ENCODE measurements at places on chromosomes 5 and 9. TPM values are rescaled to one million over a fixed set of nuclear protein-coding genes. Genes with fewer than 3 reads are reported as not detected.

DNA sequence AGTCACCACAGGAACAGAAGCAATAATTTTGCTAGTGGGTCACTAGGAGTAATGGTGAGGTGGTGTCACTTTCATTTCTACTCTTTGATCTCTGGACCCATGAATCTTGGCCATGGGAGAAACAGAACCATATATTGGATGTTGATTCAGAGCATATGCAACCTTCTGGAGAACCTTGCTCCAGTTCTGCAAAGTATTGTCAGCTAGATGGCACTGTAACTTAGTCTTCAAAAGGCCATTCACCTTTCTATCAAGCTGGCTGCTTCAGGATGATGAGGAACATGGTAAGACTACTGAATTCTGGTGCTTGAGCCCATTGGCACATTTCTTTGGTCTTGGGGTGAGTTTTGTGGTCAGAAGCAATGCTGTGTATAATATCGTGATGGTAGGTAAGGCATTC lies 129.1 kb upstream of the FBN2 start:
- no peaks in the 10 kb centered on the region for H3K36me3 ChIP-seq
- no peaks in the 10 kb centered on the region for H3K4me1 ChIP-seq
- no peak overlapping the region for H3K4me3 ChIP-seq
- no peak for DNase-seq
- no peak overlapping the region for H3K27ac ChIP-seq

The SLC46A2 gene
- polyA plus RNA-seq: not detected

The HSPB3 gene
- 0.98 TPM for polyA plus RNA-seq

DNA sequence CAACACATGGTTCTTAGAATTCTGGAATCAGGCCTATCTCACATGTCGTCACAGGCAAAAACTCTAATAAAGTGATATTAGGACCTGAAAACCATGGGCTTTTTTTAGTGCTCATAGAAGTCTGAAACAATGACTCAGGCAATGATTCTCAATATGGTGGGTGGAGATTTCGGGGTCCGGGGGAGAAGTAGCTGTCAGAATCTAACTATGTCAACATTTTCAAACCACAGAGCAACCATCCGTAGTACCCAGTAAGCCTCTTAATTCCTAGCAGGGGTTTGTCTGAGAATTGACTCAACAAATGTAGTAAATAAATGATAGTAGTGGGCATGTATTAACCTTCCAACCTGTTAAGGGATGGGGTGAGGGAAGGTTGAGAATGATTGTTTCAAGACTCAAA lies 2.6 kb downstream of the AMACR start:
- no peaks in the 10 kb centered on the region for H3K27me3 ChIP-seq
- no peak overlapping the region for H3K4me3 ChIP-seq
- peak; percentile 43 for DNase-seq
- peaks cover 4% of the 10 kb centered on the region for H3K36me3 ChIP-seq
- no peak overlapping the region for H3K27ac ChIP-seq

The BHMT2 gene
- polyA plus RNA-seq: 0.16 TPM

- DNase-seq: peak; percentile 39
- no peaks in the 10 kb centered on the region for H3K27me3 ChIP-seq
- H3K4me1 ChIP-seq: peaks cover 4% of the 10 kb centered on the region
- H3K27ac ChIP-seq: no peak overlapping the region
- no peak overlapping the region for H3K4me3 ChIP-seq
- H3K36me3 ChIP-seq: peaks cover 3% of the 10 kb centered on the region
Observed at GRCh38 chr5:170885809-170886208, 24.0 kb downstream of the RANBP17 start.

The CRHBP gene
- polyA plus RNA-seq: 0.09 TPM

- no peaks in the 10 kb centered on the region for H3K36me3 ChIP-seq
- no peak overlapping the region for H3K27ac ChIP-seq
- no peak overlapping the region for H3K4me3 ChIP-seq
Observed at GRCh38 chr5:135318924-135319323, 80.1 kb downstream of the MACROH2A1 start.

The MARVELD2 gene
- 0.51 TPM for polyA plus RNA-seq

DNA sequence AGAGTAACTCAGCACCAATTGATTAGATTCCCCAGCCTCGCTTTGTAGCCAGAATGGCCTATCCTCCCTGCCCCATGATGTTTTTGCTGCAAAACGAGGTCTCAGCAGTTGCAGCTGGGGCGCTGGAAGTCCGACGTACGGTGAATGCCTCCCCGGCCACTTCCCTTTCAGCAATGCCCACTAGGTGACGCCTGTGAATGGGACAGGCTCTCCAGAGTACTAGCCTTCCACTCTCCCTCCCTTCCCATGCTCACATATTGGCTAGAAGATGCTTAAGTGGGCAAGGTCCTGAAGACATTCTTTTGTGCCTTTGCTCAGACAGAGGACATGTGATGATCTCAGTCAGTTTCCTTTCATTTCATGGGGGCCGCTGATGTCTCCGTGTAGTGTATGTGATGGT lies 50.8 kb downstream of the DMRT2 start:
- H3K4me1 ChIP-seq: no peaks in the 10 kb centered on the region
- no peaks in the 10 kb centered on the region for H3K36me3 ChIP-seq
- DNase-seq: peak; percentile 16

The ARHGEF37 gene
- polyA plus RNA-seq: 0.42 TPM

- DNase-seq: no peak
- H3K27ac ChIP-seq: no peak overlapping the region
- no peak overlapping the region for H3K4me3 ChIP-seq
- H3K4me1 ChIP-seq: peaks cover 6% of the 10 kb centered on the region
- no peaks in the 10 kb centered on the region for H3K27me3 ChIP-seq
Observed at GRCh38 chr5:88780736-88781135, 102.2 kb downstream of the MEF2C start.

Data from IMR-90 (cell line).